GM20000 (cell line): ENCODE measurements at places on chromosomes 6 and 20.
A peak's percentile ranks its signal among the peaks of the same experiment; 100 is the strongest.

GRCh38 chr20:48822178-48822577 is 5.6 kb downstream of the PREX1 start:
- no peak for DNase-seq

DNA sequence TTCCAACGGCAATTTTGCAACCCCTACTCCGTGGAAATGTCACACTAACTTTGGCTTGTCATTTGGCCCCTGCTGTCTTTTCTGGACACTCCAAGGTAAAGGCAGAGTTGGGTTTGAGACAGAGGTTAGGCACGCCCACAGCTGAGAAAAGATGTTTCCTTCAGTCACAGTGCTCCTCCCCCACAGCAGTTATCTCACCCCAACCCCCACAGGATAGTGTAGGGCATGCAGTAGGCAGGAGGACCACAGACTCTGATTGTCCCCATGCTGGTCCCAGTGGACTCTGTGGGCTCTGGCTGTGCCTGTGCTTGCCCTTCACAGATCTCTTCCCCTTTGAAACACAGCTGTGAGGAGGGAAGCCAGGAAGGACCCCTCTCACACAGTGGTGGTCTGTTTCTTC is 124.0 kb upstream of the CARMIL1 start:
- no peak for DNase-seq

GRCh38 chr20:46509523-46509922 is 3.8 kb downstream of the ZNF334 start:
- DNase-seq, result no peak

GRCh38 chr6:129606664-129607063 is 103.3 kb downstream of the ARHGAP18 start:
- DNase-seq, result no peak

GRCh38 chr20:22684072-22684762 is 99.8 kb upstream of the FOXA2 start:
- peak; percentile 68 for DNase-seq

GRCh38 chr20:55761100-55761499 is 244.2 kb downstream of the CBLN4 start:
- no peak for DNase-seq

- DNase-seq, result no peak
Measured at GRCh38 chr6:32954986-32955802, 2.3 kb upstream of the HLA-DMA start.

DNA sequence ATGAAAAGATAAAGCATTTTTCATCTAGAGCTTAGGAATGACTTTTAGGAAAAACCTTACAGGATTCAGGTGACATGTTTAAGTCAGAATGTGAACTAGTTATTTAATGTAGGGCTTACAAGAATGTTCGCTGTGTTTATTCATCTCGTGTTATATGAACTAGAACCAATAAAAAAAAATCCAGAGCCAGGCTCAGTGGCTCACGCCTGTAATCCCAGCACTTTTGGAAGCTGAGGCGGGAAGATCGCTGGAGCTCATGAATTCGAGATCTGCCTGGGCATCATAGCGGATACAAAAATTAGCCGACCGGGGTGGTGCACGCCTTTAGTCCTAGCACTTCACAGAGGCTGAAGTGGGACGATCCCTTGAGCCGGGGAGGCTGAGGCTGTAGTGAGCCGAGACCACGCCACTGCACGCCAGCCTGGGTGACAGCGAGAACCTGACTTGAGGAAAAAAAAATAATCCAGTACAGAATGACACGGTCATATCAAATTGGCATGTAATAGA is 46.3 kb downstream of the OR2B2 start:
- no peak for DNase-seq

DNA sequence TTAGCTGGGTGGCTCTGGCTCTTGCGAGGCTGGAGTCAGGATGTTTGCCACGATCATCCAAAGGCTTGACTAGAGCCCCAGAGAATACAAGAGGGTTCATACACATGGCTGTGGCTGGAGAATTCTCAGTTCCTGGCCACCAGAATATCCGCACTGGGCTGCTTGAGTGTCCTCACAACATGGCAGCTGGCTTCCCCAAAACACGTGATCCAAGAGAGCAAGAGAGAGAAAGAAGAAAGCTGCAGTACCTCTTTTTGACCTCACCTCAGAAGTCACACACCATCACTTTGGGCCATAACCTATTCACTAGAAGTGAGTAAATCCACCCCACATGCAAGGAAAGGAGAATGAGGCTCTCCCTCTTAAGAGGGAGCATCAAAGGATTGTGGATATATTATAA is 21.5 kb upstream of the BPIFB1 start:
- DNase-seq, result no peak

DNA sequence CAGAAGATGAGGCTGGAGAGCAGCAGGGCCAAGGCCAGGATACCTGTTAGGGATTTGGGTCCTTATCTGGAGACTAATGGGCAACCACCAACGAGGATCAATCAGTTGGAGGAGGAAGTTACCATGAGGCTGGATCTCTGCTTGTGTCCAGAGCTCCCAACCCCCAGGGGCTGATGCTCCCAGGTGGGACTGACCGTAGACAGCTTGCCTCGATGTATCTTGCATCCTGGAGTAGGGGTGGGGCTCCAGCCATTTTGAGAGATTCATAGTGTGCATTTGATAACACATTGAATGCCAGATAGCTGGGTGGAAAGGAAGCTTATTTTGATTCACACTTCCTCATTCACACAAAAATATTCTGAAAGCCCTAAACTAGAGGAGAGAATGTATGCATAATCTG is 4.6 kb upstream of the RFPL4B start:
- DNase-seq, result no peak

DNA sequence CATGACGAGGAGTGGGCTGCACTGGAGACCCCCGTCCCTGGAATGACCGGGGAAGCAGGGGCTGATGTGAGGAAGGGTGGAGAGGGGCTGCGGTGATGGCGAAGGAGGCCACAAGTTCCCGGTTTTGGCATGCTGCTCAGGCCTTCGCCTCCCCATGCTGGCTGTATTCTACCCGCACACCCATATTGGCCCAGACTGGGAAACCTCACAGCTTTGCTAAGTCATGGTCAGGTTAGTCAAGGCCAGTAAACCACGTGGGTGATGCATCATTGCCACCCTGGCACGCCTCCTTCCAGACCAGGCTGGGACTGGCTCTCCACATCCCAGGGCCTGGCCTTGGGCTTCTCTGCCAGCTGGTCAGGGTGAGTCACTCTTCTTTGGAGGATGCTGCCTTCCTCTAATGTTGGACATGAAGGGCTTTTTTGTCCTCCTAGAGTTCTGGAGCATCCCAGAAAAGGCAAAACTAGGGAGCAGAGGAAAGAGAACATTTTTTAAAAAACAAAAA is 53.8 kb downstream of the PCNA start:
- DNase-seq, result no peak

DNA sequence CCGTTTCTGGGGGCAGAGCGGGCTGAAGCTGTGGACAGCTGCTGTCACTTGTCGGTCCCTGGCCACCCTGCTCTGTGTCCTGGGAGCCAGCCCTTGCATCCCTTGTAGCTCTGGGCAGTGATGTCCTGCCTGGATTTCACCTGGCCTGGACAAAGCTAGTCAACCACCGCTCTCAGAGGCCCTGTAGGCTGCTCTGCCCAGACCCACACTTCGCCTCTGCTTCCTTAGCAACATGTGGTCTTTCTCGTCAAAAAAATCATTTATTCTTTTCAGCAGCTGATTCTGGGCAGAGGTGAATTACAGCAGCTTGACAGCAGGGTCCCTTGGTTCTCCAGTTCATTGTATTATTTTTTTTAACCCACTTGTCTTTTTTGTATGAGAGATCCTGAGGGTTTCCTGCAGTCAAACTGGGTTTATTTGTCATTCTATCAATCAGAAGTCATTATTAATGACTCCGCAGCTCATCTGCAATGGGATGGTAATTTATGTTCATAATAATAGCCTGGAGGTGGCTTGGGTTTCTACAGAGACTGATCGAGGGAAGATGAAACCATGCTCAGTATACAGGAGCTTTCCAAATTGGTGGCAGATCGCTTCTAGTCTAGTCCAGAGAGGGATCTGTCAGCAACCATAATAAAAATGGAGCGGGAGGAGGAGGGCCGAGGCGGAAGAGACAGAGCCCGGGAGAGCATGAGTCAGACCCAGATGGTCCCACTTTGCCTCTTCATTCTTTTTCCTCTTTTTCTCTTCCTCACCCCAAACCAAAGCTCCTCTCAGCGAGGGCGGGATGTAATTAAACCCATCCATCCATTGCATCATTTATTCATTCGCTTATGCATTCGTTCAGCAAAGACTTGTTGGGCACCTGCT is 22.4 kb downstream of the EDN3 start:
- no peak for DNase-seq

- no peak for DNase-seq
Measured at GRCh38 chr6:158030380-158031300, 49.0 kb downstream of the SYNJ2 start.
